ENCODE measurements at places on chromosomes 2 and 18.

- DNase-seq, result no peak
Measured at GRCh38 chr2:67208887-67209500, 188.1 kb upstream of the ETAA1 start.

- DNase-seq, result no peak
Measured at GRCh38 chr18:36382854-36383253, 85.3 kb downstream of the FHOD3 start.

- DNase-seq, result no peak
Measured at GRCh38 chr2:104856086-104856972, 2.4 kb downstream of the POU3F3 start.

DNA sequence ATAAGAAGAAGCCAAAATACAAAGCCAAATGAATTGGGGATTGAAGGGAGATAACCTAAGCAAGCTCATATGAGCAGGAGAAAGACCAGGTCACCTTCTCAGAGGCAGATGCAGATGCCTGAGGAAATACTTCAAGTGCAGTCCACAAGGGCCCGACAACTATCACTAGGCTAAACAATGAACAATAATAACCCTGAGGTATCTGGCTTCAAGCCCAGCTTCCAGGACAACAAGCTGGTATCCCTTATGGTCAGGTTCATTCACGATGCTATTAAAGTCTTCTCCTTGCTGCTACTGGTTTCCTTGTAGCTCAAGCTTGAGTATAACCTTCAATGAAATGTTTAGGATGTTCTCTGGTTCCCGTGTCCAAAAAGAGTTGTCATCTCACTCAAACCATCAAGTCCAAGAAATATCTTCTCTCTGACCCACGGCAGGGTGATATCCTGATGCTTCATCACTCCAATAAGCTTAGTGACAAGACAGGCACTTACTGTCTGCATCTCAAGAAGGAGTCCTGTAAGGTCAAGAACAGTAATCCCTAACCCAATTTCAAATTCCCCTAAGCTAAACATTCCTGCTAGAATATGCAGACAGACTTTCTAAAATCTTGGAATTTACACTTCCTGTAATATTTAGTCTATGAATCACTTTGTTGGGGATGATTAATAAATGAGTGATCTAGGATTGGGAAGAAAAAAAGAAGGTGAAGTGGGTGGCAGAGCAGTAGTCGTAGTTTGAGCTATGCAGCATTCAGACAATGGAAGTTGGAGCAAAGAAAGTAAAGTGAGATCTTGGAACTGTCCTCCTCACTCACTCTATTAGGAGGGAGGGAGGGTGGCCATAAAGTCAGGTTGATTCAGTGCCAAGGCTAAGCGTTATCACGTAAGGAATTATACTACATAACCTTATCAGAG is 33.1 kb downstream of the CHN1 start:
- peak; percentile 83 for DNase-seq

DNA sequence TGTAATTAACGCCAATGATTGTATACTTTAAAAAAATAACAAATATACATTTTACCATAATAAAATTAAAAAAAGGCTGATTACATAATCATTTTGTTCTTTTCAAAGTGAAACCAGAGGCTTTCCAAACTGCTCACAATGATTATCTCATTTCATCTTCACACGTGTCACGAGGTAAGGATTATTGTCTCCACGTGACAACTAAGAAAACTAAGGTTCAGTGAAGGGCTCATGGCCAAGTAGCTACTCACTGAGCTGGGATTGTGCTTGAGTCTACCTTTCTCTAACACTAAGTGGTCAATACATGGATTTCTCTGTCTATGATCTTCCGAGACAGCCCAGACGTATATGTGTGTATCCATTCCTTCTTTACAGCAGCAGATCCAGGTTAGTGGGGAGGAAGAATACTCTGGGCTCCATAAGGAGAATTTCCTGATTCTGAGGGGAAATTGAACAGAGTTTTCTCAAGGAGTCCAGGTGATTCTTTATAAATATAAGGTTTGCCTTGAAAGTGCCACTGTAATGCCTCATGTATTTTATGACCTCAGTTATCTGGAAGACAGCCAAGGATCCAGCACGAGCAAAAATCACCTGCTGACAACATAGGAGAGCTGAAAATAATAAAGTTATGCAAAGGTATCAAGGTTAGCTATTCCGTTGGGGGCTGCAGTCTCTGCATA is 25.6 kb upstream of the ACSL3 start:
- peak; percentile 48 for DNase-seq

DNA sequence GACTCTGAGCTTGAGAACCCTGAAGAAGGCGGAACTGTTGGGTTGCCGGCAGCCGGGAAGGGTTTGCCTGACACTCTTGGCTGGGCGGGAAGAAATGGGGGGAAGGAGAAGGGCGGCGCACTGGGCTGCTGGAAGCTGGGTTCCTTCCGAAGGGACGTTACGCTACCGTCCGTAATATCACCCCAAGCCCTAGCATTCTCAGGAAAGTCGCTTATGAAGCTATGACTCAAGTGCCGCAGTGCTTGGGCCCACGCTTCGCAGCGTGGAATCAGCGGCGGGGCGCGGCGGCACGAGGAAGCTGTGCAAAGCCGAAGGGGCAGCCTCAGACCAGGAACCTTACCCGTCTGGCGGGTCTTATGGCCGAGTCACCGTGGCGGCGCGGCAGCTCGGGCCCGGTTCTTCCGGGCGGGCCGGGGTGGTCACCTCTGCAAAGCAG is 50.2 kb upstream of the SIGLEC15 start:
- no peak for DNase-seq

DNA sequence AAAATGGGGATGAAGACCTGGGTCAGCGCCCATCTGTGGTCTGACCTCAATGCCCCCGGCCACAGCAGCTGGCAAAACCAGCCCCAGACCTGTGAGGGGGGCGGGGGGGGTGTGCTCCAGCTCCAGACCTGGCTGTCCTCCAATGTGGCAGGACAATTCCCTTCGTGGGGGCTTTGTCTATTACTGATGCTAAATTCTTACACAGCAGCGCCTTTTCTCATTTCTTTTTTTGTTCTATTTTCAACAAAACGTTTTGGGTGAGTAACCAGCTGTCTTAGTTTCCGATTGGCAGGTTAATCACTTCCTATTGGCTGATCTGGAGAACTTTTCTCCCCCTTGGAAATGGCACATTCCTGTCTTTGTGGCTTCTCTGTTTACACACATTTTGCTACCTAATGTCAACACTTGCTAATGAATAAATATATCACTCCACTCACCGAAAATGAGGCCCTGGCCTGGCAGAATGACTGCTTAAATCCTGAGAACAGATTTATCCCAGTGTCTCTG is 4.4 kb downstream of the SMAD7 start:
- DNase-seq, result peak; percentile 71

DNA sequence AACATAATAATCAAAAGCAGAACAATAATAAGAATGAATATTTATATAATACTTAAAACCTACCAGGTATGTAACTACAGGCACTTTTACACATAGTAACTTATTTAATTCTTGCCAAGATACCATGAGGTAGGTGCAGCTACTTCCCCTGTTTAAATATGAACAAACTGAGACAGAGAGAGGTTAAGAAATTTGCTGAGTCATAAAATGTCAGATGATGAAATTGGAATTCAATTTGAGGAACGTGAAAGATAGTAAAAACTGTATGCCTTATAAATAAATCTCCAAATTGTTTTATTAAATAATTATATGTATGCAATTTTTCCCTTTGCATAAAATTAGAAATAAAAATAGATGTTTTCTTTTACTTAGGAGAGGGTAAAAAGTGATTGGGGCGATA is 1103.3 kb upstream of the NRXN1 start:
- DNase-seq, result no peak

DNA sequence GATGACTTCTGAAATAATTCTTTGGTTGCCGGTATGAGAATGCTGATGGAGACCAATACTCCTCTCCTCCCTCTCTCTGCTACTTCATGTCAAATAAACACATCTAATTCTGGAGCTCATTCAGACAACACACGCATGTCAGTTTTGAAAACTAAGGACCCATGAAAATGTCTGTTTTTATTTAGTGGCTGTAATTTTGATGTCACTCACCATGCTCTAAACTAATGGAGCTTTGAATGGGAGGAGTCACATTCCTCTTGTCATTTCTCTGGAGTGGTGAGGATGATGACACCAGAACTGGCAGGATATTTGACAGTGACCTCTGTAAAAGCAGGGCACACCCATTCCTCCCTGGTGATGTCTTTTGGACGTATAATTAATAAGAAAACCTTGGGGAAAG is 163.0 kb downstream of the PHLPP1 start:
- DNase-seq, result no peak

DNA sequence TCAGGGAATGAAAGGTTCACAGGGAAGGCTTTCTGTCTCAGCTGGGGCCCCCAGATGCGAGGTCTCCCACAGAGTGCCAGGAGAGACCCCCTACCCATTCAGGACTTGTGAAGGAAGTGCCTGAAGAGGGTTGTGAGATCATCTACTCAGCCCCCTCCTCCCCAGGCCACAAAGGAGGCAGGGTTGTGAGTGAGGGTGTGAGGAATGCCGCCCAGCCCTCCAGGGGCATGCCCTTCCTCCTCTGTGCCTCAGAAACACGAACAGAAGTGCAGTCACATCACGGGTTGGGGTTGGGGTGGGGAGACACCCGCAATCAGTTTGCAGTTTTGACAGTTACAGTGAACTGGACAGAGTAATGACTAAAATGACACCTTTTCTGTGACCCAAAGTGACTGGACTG is 5.0 kb downstream of the MAL start:
- no peak for DNase-seq

Measured in NCI-H2029 (cell line).